Endothelial cell of umbilical vein (primary cell): ENCODE measurements at places on chromosomes 2 and 18. TPM values are rescaled to one million over a fixed set of nuclear protein-coding genes. Genes with fewer than 3 reads are reported as not detected.
A peak's percentile ranks its signal among the peaks of the same experiment; 100 is the strongest.

DNA sequence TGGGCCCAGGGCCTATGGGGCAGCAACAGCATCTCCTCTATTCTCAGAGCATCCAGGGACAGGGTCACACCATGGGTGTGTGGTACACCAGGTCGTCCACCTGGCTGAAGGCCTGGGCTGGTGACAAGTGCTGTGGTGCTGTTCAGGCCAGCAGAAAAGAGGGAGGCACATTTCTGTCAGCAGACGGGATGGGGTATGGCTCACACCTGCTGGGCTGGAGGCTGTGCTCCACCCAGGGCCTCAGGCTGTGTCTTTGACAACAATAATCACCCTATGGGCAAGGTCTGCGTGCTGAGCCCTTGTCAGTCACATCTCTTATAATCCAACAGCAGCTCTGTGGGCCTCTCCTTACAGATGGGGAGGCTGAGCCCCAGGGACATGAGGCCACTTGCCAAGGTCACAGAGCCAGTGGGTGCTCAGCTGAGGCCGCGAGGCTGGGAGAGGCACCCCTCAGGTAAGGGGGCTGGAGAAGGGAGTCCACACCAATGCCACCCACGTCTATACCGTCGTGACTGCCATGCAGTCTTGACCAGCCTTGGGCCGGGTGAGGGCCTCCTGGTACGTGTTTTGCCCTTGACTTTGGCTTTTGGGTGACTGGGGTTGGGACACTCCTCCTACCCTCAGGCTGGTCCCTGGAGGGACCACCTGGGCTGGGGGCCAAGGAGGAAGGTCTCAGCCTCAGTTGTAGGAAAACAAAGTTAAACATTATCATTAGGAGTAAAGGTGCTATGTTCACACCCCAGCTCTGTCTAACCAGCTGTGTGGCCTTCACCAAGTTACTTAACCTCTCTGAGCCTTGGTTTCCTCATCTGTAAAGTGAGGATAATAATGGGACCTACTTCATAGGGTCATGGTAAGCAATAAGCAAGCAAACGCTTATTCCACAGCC lies 5.6 kb upstream of the HS6ST1 start:
- no peak for DNase-seq

- DNase-seq = no peak
Measured at GRCh38 chr2:238903141-238903540, 55.3 kb downstream of the TWIST2 start.

DNA sequence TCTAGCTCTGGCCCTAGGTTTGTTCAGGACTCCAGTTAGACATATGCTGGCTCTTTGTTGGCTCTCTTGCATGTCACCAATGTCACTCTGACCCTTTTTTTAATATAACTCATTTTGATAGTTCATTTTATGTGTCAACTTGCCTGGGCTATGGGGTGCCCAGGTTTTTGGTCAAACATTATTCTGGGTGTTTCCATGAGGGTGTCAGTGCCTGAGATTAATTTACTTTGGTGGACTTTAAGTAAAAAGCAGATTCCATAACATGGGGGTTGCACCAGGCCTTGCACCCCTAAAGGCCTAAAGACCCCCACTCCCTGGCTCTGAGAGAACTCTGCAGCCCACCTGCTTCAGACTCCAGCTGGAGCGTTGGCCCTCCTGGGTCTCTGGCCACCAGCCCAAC lies 48.1 kb upstream of the SNTG2 start:
- no peak for DNase-seq

DNA sequence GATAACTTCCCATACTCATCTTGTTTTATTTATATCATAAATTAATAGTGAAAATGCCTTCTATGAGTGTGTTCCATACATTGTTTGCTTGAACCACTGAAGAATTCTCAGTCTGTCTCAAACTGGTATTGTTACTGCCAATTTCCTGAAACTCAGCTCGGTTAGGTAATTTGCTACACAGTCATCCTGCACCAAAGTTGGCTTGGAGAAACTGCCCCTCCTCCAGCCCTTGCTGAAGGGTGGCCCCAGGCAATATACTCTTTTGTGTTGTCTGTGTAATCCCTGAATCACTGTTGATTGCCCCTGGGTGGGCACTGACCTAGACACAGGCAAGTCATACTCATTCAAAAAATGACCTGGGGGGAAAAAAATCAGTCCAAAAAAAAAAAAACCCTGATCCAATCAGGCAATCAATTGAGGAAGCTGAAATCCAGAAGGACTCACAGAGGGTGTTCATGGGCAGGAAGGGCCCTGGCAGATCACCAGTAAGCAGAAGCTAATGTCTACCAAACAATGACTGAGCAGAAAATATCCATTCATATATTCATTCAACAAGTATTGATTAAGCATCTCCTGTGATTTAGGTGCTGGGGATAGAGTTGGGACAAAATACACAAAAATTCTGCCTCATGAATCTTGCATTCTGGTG lies 3.8 kb upstream of the SESTD1 start:
- peak; percentile 47 for DNase-seq

DNA sequence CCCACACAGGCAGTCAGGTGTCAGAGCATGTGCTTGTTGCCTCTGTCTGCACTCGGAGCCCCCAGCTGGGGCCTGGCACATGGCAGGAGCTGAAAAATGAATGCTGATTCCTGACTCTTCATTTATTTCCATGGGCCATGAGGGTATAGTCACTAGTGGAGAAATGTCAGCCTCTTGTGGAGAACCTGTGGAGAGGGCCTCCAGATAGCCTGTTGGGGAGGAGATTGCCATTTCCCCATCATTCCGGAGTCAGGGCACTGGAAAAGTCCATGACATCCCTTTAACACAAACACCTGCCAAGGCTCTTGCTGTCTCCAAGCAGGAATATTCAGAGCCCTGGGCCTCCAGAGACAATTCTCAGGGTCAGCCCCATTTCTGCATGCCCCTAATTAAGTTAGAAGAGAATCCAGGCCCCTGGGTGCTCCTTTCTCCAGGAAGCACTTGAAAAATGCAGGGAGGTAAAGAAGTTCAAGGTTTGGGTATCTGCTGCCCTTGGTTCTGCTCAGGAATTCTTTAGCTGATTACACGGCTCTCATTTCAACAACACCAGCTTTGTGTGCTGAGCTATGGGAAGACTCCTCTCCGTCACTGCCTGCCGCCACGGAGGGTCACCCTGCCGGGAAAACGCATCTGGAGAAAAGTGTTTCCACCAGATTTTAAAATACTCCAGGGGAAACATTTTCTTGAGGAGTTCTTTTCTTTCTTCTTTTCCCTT lies 311.3 kb downstream of the MYCN start:
- no peak for DNase-seq

DNA sequence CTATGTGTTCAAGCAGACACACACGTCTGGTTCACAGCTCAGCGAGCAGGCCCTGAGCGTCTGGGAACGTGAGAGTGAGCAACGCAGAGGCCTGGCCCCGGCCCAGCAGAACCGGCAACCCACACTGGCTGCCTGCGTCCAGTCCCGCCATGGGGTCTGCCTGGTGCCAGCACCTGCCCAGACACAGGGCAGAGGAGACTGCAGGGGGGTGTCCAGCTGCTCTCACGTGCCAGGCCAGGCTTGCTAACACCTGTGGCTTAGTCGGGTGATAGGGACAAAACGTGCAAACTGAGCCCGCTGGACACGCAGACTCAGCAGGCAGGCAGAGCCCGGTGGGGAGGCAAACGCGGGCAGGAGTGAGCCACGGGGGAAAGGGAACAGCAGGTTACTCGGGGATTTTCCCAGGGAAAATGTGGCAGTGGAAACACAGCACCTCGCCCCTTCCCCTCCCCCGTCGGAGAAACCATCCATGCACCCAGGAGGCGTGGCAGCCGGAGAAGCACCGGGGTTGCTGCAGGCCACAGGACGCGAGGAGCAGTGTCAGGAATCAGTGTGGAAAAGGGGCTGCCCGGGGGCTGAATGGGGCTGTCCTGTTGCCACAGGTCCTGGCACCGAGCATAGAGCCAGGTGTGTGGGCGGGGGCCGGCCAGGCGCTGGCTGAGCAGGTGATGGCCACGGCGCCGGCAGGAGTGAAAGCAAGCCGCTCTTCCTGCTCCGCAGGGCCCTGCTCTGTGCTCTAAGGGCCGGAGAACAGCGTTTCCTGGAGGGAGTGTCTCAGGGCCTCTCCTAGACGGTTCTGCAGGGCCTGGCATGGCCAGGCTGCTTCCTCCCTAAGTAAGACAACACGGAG lies 154.7 kb downstream of the HDAC4 start:
- DNase-seq = no peak

- DNase-seq = no peak
Measured at GRCh38 chr2:68383778-68384177, 18.7 kb downstream of the PLEK start.

GRCh38 chr2:168237741-168238140 lies 9.7 kb downstream of the STK39 start:
- peak; percentile 47 for DNase-seq

GRCh38 chr2:11872247-11872947 lies 126.0 kb downstream of the LPIN1 start:
- peak; percentile 81 for DNase-seq

DNA sequence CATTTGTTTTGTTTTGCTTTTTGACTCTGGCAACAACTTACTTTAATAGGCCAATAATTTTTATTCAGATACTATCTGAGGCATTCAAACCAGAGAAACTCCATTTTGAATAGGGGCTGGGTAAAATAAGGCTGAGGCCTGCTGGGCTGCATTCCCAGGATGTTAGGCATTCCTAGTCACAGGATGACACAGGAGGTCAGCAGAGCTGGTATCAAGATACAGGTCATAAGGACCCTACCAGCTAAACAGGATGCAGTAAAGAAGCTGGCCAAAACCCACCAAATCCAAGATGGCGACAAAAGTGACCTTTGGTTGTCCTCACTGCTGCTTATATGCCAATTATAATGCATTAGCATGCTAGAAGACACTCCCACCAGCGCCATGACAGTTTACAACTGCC lies 102.2 kb upstream of the XPO1 start:
- no peak for DNase-seq

GRCh38 chr2:88199912-88200682 lies 30.0 kb downstream of the THNSL2 start:
- no peak for DNase-seq

- DNase-seq = no peak
Measured at GRCh38 chr2:10035053-10035422, 8.3 kb upstream of the KLF11 start.

- no peak for DNase-seq
Measured at GRCh38 chr2:62287899-62288880, 92.3 kb downstream of the B3GNT2 start.

- DNase-seq = no peak
Measured at GRCh38 chr18:37242091-37242490, 323.5 kb downstream of the CELF4 start.

DNA sequence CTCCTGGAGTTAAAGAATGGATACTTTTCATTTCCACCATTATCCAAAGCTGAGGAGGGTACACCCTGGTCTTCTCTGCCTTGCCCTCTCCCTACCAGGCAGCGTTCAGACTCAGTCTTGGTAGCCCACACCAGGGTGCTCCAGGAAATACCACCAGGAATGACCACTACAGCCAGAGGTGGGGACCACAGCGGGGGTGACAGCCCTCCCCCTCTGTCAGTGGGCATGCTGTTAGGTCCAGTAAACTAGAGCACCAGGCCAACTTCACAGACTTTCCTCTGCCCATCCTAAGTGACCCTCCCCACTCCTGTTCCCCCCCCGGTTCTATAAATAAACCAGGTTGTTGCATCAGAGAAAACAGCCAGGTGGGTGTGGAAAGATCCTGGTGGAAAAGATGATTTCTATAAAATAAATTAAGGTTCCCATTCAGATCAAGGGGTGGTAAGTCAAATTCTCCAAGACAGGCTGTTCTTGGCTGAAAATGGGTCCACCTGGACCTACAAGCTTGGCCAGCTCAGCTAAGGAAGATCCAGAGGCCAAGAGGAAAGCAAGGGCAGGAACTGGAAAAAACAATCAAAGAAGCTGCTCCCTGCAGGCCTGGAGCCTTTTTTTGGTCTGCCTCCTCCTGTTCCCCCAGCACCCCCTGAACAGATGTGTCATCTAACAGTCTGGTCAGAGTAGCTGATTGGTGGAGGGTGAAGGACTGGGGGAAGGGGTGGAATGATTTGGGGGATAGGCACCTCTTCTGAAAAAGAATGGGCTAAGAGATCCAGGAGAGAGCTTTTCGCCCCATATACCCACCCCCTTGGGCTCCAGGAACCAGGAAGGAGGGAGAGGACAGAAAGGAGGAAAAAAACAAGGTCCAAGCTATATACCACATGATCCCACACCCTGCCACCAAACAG lies 2.3 kb downstream of the RAB11FIP5 start:
- no peak for DNase-seq

GRCh38 chr2:226733189-226733858 lies 66.3 kb downstream of the IRS1 start:
- no peak for DNase-seq

- DNase-seq = no peak
Measured at GRCh38 chr2:191479680-191480023, 198.3 kb upstream of the NABP1 start.

GRCh38 chr18:35633761-35634160 lies 52.2 kb downstream of the GALNT1 start:
- DNase-seq = no peak

DNA sequence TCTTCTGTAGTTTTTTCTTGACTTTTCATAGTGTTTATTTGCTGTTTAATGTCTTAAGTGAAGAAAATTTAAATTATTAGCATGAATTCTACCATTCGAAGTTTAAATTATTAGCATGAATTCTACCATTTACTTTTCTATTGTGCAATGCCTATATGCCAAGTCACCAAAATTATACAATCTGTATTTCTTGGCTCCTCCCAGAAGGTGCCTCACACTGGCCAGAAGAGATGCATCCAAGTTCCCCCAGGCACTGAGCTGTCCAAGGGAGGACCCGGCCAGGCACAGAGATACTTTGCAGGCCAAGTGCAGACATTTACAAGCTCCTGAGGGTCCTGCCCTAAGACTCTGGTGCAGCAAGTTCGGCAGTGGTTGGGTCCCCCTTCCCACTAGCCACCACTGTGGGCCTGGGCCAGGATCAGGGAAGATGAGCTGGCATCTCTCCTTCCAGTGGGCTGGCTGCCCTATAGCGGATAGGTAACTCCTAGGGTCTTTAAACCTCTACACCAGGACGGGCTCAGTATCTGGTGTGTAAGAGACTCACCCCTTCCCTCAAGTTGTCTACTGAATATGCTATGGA lies 31.3 kb downstream of the TMEM247 start:
- no peak for DNase-seq

DNA sequence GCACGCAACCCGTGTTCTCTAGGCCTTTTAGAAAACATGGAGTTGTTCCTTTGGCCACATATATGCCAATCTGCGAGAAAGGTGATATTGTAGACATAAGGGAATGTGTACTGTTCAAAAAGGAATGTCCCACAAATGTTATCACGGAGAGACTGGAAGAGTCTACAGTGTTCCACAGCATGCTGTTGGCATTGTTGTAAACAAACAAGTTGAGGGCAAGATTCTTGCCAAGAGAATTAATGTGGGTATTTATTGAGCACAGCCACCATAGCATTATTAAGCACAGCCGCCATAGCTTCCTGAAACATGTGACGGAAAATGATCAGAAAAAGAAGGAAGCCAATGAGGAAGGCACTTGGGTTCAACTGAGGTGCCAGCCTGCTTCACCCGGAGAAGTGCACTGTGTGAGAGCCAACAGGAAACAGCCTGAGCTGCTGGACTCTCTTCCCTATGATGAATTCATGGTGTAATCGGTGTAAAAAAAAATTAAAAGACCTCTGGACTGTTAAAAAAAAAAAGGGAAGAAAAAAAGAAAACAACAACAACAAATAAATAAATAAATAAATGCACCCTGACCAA lies 29.0 kb upstream of the REL start:
- peak; percentile 12 for DNase-seq

Gene RAB12
- total RNA-seq = 42.0 and 45.4 TPM in 2 replicates

Gene KYNU
- total RNA-seq = 0.25 TPM in 1 of 2 replicates, not detected in the other

Gene CMPK2
- total RNA-seq = 0.69 and 0.81 TPM in 2 replicates

Gene TMEM37
- 2.9 and 3.5 TPM in 2 replicates for total RNA-seq

Gene CPLX4
- not detected in 2 replicates for total RNA-seq

Gene ASPRV1
- 0.15 and 0.48 TPM in 2 replicates for total RNA-seq

Gene DOK6
- total RNA-seq = not detected in 2 replicates

Gene STARD7
- total RNA-seq = 107 and 132 TPM in 2 replicates
